ENCODE measurements at places on chromosomes 7 and 10.

DNA sequence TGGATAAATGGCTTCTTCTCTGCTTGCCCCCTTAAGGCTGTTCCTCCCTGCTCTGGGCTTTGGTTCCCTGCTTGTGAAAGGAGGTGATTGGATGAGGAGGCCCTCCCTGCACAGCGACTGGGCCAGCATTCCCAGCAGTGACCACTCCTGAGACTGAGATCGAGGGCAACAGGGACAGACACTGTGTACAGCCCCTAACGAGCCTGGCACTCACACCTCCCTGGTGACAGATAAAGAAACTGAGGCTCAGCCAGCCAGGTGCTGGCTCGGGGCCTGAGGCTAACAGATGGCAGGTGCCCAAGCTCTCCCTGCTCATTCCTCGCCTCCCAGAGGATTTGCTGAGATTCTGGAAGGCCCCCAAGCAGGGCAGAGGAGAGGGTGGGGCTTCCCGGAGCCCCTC is 12.0 kb upstream of the AQP1 start:
- H3K27ac ChIP-seq = no peak overlapping the region
- no peak overlapping the region for H3K4me3 ChIP-seq
- H3K4me1 ChIP-seq = no peaks in the 10 kb centered on the region
- DNase-seq = no peak

- no peak overlapping the region for H3K27ac ChIP-seq
- H3K4me1 ChIP-seq = peaks cover 13% of the 10 kb centered on the region
- H3K4me3 ChIP-seq = no peak overlapping the region
- no peaks in the 10 kb centered on the region for H3K27me3 ChIP-seq
Observed at GRCh38 chr10:4771554-4772201, 54.3 kb upstream of the AKR1E2 start.

DNA sequence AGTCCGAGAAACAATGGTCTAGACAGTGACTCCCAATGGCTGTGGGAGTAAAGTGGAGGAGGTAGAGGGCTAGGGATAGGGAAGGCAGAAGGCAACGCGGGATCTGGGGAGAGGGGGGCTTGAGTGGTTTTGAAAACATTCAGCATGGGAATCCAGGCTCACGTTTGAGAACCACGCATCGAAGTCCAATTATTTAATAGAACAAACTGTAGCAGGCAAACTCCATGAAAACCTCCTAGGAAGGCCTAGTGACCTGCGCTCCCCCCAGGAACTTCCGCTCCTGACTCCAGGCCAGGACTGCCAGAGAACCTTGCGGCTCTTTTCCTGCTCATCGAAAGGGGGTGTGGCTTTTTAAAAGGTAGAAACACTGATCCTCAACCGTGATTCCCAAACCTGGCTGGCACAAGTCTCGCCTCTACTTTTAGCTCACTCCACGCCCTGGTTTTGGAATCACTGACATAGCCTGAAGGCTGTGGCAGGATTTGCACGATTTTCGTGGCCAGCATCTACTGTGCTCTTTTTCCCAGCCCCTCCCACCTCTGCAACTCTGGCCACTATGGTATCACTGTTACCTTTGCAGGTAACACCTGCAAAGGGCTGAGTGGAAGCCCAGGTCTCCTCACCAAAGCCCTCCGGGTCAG is 43.4 kb downstream of the MYOF start:
- peaks cover 31% of the 10 kb centered on the region for H3K4me1 ChIP-seq
- DNase-seq = no peak
- H3K27me3 ChIP-seq = no peaks in the 10 kb centered on the region
- no peak overlapping the region for H3K27ac ChIP-seq

DNA sequence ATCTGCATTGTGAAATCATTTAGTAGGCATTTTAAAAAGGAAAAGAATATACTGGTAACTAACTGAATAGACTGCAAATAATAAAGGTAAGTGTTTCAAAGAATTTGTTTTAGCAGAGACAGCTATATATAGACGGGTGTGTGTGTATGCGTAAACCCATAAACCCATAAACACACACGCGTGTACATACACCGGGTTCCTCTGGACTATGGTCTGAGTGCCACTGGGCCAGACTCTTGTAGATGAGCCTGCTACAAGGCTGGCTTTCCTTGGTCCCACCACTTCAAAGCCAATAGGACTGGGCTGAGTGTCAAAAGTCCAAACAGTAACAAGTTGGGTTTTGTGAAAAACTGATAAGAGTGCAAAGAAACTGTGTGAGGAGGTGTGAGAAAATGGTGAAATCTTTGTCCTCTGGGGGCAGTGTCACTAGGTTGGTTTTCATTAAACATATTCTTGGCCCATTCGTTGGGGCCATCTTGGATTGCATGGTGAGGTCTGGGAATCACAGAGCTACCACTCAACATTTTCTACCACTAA is 39.8 kb downstream of the GNA12 start:
- H3K4me1 ChIP-seq = peaks cover 89% of the 10 kb centered on the region
- peak overlapping the region; percentile 97 for H3K27ac ChIP-seq
- no peaks in the 10 kb centered on the region for H3K27me3 ChIP-seq
- H3K36me3 ChIP-seq = no peaks in the 10 kb centered on the region
- peak; percentile 81 for DNase-seq
- peak overlapping the region; percentile 70 for H3K4me3 ChIP-seq

DNA sequence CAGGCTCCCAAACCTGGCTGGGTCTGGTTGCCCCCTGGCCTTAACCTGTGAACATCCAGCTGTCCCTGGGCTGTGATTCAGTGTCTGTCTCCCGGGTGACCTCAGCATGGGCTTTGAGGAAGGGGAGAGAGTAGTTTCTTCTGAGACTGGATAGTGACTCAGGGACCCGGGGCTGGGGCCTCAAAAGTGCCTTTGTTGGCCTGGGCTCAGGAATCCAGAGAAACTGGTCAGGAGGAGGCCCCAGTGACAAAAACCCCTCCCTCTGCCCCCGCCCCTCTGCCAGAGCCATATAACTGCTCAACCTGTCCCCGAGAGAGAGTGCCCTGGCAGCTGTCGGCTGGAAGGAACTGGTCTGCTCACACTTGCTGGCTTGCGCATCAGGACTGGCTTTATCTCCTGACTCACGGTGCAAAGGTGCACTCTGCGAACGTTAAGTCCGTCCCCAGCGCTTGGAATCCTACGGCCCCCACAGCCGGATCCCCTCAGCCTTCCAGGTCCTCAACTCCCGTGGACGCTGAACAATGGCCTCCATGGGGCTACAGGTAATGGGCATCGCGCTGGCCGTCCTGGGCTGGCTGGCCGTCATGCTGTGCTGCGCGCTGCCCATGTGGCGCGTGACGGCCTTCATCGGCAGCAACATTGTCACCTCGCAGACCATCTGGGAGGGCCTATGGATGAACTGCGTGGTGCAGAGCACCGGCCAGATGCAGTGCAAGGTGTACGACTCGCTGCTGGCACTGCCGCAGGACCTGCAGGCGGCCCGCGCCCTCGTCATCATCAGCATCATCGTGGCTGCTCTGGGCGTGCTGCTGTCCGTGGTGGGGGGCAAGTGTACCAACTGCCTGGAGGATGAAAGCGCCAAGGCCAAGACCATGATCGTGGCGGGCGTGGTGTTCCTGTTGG is at the start of gene CLDN4:
Gene CLDN4 (plus strand): TSS at position 316 of the 903 bp plus-strand sequence. CDS start 206 bp downstream, at position 522.
- DNase-seq = peak; percentile 83
- peaks cover 11% of the 10 kb centered on the region for H3K27me3 ChIP-seq
- peak within 1 kb of the TSS; percentile 75 for H3K4me3 ChIP-seq
- no peaks in the 10 kb centered on the region for H3K36me3 ChIP-seq

DNA sequence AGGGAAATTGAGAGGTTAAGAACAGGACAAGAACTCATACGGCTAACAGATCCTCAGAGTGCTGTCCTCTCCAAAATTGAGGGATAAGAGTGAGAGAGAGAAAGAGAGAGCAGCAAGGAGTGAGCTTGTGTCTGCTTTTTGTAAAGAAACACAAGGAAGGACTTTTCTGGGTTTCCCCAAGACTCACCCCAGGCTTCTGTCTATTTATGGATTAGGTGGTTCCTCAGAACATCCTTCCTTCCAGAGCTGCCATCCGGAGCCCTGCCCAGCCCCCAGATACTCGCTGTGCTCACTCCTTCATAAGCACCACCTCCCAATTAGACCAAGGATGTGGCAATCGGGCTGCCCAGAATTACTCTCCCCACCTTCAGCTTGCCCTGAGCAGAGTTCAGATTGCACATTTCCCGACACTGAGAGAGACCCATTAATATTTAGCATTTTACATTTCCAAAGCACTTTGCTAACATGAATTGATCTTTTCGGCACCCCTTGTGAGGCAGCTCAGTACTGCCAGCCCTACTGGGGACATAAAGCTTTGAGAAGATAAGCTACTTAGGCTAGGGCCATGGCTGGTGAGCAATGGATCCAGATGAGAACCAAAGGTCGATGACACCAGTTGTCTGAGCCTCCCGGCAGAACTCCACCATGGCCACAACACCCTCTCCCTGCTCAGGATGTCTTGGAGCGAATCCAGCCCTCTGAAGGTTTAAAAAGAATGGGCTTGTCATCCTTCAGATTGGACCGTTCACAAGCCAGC is 19.2 kb upstream of the R3HCC1L start:
- DNase-seq = no peak
- no peaks in the 10 kb centered on the region for H3K36me3 ChIP-seq
- peaks cover 31% of the 10 kb centered on the region for H3K27me3 ChIP-seq
- no peaks in the 10 kb centered on the region for H3K4me1 ChIP-seq
- no peak overlapping the region for H3K27ac ChIP-seq

DNA sequence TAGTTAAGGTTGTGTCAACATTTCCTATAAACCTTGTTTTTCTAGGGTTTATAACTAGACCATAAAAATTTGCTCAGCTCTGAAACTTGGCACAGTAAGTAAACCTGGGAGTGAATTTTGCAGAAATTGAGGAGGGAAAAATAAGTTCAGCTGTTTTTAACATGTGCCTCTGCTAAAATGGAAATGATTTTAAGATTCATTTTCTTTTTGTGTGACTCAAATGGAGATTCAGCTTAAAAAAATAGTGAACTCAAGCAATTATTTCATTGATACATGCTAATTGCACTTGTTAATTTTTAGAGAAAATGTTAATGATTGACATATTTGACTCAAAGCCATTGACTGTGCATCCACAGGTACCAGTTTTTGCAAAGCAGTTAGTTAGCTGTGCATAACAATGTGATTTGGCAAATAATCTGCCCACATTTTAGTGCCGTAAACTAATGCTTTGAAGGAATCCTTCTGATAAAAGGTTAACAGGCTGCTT is 68.5 kb upstream of the ZNF438 start:
- H3K4me1 ChIP-seq = no peaks in the 10 kb centered on the region
- no peak overlapping the region for H3K27ac ChIP-seq
- no peaks in the 10 kb centered on the region for H3K36me3 ChIP-seq

DNA sequence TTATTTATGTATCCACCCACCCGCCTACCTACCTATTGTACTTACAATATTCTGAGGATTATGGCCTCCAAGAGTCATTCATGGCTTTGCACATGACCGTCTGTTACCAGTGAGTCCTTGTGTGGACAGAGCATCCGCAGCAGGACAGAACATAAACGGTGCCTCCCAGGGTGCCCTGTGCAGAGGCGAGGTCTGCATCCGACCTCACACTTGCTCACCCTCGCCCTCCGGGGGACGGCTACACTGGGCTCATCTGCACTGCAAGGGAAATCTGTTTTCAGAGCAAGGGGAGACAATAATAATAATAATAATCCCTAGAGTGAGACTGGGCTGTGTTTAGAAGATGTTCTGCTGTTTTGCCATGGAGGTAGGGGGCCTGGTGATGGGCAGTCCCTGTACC is 29.8 kb downstream of the PFKP start:
- no peak overlapping the region for H3K4me3 ChIP-seq
- H3K36me3 ChIP-seq = no peaks in the 10 kb centered on the region
- H3K27me3 ChIP-seq = no peaks in the 10 kb centered on the region
- no peak for DNase-seq

GRCh38 chr10:78739444-78740053 is 329.2 kb upstream of the ZMIZ1 start:
- H3K27me3 ChIP-seq = no peaks in the 10 kb centered on the region
- no peak overlapping the region for H3K4me3 ChIP-seq
- DNase-seq = no peak
- H3K27ac ChIP-seq = no peak overlapping the region
- H3K36me3 ChIP-seq = no peaks in the 10 kb centered on the region

GRCh38 chr7:157797361-157797760 is 460.6 kb downstream of the DNAJB6 start:
- H3K4me3 ChIP-seq = no peak overlapping the region
- H3K36me3 ChIP-seq = no peaks in the 10 kb centered on the region
- no peak overlapping the region for H3K27ac ChIP-seq
- no peaks in the 10 kb centered on the region for H3K4me1 ChIP-seq
- H3K27me3 ChIP-seq = no peaks in the 10 kb centered on the region
- no peak for DNase-seq

GRCh38 chr10:84890706-84891105 is 562.3 kb downstream of the CCSER2 start:
- no peaks in the 10 kb centered on the region for H3K36me3 ChIP-seq
- H3K4me3 ChIP-seq = no peak overlapping the region
- H3K27me3 ChIP-seq = no peaks in the 10 kb centered on the region
- no peaks in the 10 kb centered on the region for H3K4me1 ChIP-seq
- DNase-seq = no peak

DNA sequence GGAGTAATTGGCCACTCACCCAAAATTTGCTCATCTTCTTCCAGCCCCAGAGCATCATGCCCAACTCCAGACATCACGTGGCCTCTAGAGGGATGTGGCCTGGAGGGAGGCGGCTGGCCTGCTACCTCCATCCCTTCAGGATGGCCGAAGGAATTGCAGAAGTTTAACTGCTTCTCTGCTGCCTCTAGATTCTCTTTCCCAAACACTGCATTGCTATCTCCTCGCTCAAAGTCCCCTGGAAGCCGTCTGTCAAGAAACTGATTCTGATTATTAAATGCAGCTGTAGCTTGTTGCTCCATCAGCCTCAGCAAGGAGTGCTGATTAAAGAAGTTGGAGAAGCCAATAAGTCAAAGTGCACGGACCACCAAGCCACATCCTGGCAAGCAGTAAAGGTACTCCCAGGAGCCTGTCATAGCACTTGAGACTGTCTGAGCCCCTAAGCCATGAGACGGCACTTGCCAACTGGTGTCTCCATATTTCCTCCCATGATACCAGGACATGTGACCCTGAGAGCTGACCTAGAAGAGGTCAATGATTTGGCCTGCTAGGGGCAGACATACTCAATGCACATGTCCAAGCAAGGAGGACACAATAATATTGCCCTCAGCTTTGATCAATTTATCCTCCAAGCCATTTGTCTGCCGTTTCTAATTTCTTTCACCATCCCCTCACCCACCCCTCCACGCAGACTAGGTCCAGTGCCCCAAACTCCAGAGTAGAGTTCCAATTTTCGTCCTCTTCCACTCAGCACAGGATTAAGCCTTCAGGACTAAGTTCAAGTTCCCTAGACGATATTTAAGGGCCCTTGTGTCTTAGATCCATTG is 84.2 kb downstream of the TBXAS1 start:
- no peak overlapping the region for H3K4me3 ChIP-seq
- H3K27ac ChIP-seq = no peak overlapping the region
- no peaks in the 10 kb centered on the region for H3K27me3 ChIP-seq
- no peaks in the 10 kb centered on the region for H3K36me3 ChIP-seq
- DNase-seq = no peak
- H3K4me1 ChIP-seq = no peaks in the 10 kb centered on the region

- peaks cover 41% of the 10 kb centered on the region for H3K4me1 ChIP-seq
- peaks cover 7% of the 10 kb centered on the region for H3K27me3 ChIP-seq
- no peak for DNase-seq
- H3K27ac ChIP-seq = no peak overlapping the region
- H3K36me3 ChIP-seq = no peaks in the 10 kb centered on the region
Observed at GRCh38 chr7:155794196-155794595, 18.1 kb downstream of the SHH start.

- no peaks in the 10 kb centered on the region for H3K4me1 ChIP-seq
- H3K36me3 ChIP-seq = no peaks in the 10 kb centered on the region
- no peaks in the 10 kb centered on the region for H3K27me3 ChIP-seq
- H3K27ac ChIP-seq = no peak overlapping the region
- DNase-seq = no peak
- no peak overlapping the region for H3K4me3 ChIP-seq
Observed at GRCh38 chr7:135905355-135905754, 71.8 kb downstream of the MTPN start.

Data from HepG2 (cell line).